ENCODE measurements at places on chromosomes 16 and 17. TPM values are rescaled to one million over a fixed set of nuclear protein-coding genes. Genes with fewer than 3 reads are reported as not detected.

KRT33A gene
- not detected for total RNA-seq

ZG16 gene
- not detected for total RNA-seq

TCAP gene
- 5,818 TPM for total RNA-seq

TP53TG3F gene
- total RNA-seq, result not detected

CACNG1 gene
- 36.9 TPM for total RNA-seq

USH1G gene
- not detected for total RNA-seq

KRT24 gene
- total RNA-seq, result not detected

CMTM2 gene
- total RNA-seq, result not detected

KCNH4 gene
- total RNA-seq, result 0.17 TPM

OR1E1 gene
- 0.34 TPM for total RNA-seq

IGSF6 gene
- 1.7 TPM for total RNA-seq
